Naive thymus-derived CD4-positive, alpha-beta T cell (primary cell): ENCODE measurements at places on chromosomes 7 and 10.

DNA sequence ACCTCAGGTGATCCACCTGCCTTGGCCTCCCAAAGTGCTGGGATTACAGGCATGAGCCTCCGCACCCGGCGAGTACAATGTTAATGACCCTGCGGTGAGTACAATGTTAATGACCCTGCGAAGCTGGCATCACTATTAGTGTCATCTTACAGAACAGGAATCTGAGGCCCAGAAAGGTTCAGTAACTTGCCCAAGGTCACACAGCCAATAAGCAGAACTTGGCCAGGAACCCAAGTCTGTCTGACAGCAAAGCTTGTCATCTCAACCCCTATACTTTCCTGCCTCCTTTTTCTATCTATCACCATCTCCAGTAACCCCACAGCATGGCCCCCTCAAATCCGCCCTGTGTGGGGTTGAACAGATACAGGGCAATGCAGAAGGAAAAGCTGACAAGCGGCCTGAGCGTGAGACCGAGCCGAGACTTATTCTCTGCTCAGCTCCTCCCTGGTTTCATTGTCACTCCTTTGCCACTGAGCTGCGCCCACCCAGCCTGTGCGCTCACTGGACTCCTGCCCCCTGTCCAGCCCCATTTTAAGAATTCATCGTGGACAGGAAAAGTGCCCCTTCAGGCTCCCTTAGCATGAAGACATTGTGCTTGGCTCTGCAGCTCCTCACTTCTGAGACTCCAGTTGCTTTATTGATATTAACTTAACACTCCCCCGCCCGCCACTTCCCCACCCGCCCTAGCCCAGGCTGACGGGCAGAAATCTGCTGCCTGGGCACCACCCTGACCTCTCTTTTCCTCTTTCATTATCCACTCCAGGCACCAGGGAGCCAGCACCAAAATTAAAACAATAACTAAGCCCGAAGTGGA, 58.1 kb upstream of the LBX1 start:
- DNase-seq, result no peak

- no peak for DNase-seq
These were observed 2.0 kb upstream of the WBP1L start for GRCh38 chr10:102741726-102742237.

- DNase-seq, result no peak
These were observed 14.7 kb downstream of the CYP2W1 start for GRCh38 chr7:997404-998395.

DNA sequence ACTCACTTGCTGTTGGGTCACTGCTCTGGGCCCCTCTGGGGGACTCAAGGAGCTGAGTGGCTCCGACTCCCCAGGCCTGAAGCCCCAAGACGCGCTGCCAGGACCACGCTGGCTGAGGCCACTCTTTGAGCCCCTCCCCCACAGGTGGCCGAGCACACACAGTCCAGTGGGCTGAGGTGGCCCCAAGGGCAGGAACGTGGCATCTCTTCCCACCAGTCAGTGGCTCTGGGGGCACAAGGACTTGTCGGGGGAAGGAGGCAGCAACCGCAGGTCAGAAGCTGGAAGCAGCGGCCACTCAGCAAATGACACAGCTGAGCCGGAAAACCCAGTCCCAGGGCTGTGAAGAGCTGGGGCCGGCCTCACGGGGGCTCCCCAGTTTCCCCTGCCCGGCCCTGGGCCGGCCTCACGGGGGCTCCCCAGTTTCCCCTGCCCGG, 24.1 kb downstream of the GRIFIN start:
- no peak for DNase-seq

DNA sequence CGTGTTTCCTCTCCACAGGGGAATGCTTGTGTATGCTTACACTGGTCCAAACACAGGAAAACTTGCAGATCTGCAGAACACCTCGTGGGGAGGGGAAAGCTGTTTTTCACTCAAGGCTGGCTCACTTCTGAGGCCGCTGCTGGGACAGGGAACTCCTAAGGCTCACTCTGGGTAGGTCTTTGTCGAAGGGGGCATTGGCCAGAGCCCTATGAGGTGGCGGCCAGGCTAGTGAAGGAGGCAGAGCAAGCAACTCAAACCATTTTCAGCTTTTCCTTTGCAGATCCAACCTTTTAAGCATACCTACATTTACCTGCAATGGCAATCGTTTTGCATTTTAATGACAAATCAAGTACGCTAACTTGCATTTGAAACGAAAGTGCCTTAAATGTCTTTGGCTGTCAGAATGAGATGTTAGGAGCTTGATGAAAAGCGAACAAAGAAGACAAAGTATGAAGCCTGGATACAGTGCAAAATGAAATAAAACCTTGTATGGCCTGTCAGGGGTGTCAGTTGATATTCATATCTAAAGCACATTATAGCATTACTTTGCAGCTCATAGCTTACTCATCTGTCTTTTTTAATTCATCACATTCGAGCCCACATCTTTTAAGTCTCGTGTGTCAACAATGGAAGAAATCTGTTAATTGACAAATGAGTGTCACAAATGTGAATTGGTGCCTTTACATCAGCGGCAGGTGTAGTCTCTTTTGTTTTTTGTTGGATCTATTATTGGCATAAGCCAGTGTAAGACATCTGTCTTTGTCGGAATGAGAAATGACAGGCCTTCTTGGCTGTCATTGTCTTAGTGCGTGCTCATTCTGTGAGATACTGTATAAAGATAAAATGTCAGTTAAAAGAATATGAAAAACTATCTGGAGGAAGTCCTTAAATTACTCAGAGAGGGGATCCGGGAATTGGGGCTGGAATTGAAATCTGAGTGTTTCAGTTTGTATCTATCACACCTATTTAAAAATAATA, 30.5 kb downstream of the LRMDA start:
- no peak for DNase-seq

- DNase-seq, result no peak
These were observed 29.1 kb downstream of the TMEM130 start for GRCh38 chr7:98840722-98841121.

DNA sequence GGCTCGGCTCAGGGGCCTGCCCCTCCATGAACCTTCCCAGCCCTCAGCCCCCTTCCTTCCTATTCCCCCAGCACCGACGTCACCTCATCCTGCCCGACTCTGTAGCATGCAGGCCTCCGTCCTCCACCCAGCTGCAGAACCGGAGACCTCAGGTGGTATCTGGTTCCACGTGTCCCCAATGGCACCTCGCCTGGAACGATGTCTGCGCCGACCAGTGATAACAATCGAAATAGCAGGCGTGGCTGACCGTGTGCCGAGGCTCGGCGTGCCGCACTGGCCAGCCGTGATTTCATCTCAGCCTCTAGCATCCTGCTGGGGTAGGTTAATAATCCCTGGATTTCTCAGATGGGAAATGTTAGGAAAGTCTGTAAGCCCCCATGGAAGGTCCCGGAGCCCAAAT, 171.7 kb downstream of the CUX1 start:
- no peak for DNase-seq

DNA sequence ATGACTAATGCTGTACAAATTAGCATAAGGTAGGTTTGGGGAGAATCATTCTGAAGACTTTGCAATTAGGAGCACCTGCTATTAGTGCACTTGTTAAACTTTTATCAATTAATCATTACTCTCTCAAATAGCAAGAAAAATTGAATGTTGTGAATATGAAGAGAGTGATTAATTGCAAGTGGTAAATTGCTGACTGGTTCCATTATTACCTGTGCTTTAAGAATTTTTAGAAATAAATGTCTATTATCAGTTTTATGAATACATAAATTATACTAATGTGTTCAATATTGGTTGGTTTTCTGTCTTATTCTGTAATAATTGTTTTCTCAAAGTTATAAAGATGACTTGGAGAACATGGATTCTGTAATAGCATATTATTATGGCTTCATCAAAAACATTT, 47.3 kb upstream of the TMEM26 start:
- DNase-seq, result no peak

- DNase-seq, result peak; percentile 14
These were observed 29.6 kb downstream of the IDE start for GRCh38 chr10:92544296-92544695.

DNA sequence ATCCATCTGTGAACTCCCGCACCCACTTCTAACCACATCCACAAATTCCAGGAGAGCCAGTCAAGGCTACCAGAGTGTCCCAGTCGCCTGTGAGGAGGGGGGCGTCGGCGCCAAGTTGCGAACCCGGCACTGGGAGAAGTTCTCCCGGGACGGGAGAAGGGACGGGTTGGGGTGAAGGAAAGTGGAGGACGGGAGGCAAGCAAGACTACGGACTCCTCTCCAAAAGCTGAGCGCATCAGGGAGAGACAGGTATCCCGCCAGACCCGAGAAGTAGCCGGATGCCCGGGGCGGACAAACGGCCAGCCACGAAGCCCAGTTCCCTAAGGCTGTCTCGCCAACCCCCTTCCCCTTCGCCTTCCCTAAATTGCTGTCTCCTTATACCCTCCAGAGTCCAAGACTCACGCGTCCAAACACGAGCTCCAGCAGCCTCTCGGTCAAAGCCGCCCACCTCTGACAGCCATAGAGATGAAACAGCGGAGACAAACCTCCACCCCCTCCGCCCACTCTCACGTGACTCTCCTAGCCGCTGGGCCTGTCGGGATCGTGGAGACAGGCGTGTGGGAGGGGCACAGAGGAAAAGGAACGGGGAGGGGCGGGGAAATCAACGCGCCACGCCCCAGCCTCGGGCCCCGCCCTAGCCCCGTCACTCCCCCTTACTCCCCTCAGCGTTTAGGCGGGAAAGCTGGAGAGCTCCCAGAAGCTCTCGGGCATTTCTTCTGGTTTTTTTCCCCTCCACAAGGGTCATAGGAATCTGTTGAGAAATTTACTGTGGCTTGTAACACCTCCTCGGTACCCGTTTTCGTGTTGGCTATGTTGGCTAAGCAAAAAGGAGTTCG, at the start of gene MICU1:
Gene MICU1 (minus strand): TSS at position 472 of the 836 bp plus-strand sequence. CDS start 59,286 bp downstream, outside the sequence.
- peak; percentile 93 for DNase-seq

DNA sequence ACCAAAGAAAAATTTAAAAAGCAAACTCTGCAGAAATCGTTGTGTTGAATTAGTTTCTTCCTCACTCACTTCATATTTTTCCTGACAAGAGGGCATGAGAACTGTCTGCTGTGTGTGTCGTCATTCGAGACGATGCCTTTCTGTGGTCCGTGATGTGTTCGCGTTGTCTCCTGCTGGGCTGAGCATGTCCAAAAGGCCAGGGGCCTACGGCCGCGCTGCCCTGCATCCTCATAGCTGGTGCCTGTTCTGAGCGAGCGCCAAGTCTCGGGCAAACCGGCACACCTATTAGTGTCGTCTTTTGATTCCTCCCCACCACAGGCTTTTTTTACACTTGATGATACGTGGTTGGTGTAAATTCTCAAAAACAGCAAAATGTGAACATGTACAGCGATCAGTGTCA, 27.4 kb downstream of the WDR37 start:
- no peak for DNase-seq

GRCh38 chr7:111364413-111364812, 197.9 kb downstream of the IMMP2L start:
- no peak for DNase-seq

- no peak for DNase-seq
These were observed 226.1 kb downstream of the XPNPEP1 start for GRCh38 chr10:109696981-109697775.

- DNase-seq, result no peak
These were observed 44.0 kb downstream of the CAPZA2 start for GRCh38 chr7:116906391-116906790.

GRCh38 chr10:87695074-87695473, 35.4 kb downstream of the PAPSS2 start:
- DNase-seq, result no peak

GRCh38 chr7:8597565-8597964, 164.2 kb downstream of the NXPH1 start:
- DNase-seq, result no peak

DNA sequence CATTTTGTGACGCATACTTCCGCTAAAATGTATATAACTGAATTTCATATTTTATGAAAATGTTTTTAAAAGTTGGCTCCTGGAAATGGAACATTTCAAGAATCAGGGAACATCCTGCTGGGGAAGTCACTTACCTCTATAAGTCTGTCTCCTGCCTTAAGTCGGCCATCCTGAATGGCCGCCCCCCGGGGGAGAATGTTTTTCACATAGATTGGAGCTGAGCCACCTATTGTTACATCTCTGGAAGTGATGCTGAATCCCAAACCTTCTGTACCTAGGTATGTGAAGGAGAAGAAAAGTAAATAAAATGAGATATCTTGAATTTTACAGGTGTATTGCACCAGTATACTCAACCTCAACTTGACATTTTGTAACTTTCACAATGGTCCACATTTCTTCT, 437.3 kb downstream of the PARD3 start:
- no peak for DNase-seq

- DNase-seq, result no peak
These were observed 732.1 kb upstream of the AUTS2 start for GRCh38 chr7:68866200-68866570.
